ENCODE measurements at places on chromosomes 11 and 22. TPM values are rescaled to one million over a fixed set of nuclear protein-coding genes. Genes with fewer than 3 reads are reported as not detected.

The PRG2 gene
- total RNA-seq = 0.22 TPM

The CCDC15 gene
- 1.5 TPM for total RNA-seq

The RFPL3 gene
- total RNA-seq = not detected

The GATD1 gene
- total RNA-seq = 66.2 TPM

The SLC6A5 gene
- not detected for total RNA-seq

The GSTT2B gene
- total RNA-seq = 10.8 TPM

- no peak overlapping the region for H3K4me3 ChIP-seq
- no peaks in the 10 kb centered on the region for H3K27me3 ChIP-seq
- H3K36me3 ChIP-seq = no peaks in the 10 kb centered on the region
- H3K4me1 ChIP-seq = no peaks in the 10 kb centered on the region
Observed at GRCh38 chr11:11387207-11387606, 34.2 kb upstream of the CSNK2A3 start.

DNA sequence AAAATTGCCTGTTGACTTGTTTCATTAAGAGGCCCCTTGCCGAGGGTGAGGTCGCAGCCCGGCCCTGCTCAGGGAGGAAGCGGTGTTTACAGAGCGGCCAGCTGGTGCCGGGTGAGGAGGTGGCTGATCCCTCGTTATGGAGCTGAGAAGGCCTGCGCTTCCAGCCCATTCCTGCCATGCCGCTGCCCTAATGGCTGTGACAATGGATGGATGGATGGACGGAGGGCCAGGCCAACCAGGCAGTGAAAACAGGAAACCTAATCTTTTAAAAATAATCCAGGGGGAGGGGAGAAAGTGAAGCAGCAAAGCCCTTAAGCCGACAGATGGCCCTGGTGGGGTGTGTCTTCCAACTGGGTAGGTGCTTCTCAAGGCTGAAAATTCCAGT lies 38.5 kb downstream of the BCR start:
- H3K36me3 ChIP-seq = no peaks in the 10 kb centered on the region
- no peaks in the 10 kb centered on the region for H3K4me1 ChIP-seq
- H3K27ac ChIP-seq = peak overlapping the region; percentile 84

GRCh38 chr11:22454461-22455090 lies 116.4 kb downstream of the SLC17A6 start:
- H3K27me3 ChIP-seq = no peaks in the 10 kb centered on the region
- H3K27ac ChIP-seq = no peak overlapping the region
- no peak for DNase-seq
- H3K4me3 ChIP-seq = no peak overlapping the region
- H3K36me3 ChIP-seq = no peaks in the 10 kb centered on the region
- H3K4me1 ChIP-seq = no peaks in the 10 kb centered on the region

- no peaks in the 10 kb centered on the region for H3K4me1 ChIP-seq
- no peak for DNase-seq
Observed at GRCh38 chr11:116465056-116465455, 307.7 kb downstream of the BUD13 start.

GRCh38 chr11:8220261-8221045 lies 43.2 kb downstream of the LMO1 start:
- no peaks in the 10 kb centered on the region for H3K36me3 ChIP-seq
- H3K27ac ChIP-seq = no peak overlapping the region
- H3K27me3 ChIP-seq = no peaks in the 10 kb centered on the region
- no peak for DNase-seq
- H3K4me1 ChIP-seq = no peaks in the 10 kb centered on the region

GRCh38 chr11:11241284-11241683 lies 111.8 kb downstream of the CSNK2A3 start:
- no peak for DNase-seq
- H3K4me1 ChIP-seq = peaks cover 11% of the 10 kb centered on the region
- H3K27ac ChIP-seq = no peak overlapping the region
- H3K4me3 ChIP-seq = no peak overlapping the region
- H3K36me3 ChIP-seq = no peaks in the 10 kb centered on the region

- peak; percentile 84 for DNase-seq
- no peak overlapping the region for H3K27ac ChIP-seq
- no peaks in the 10 kb centered on the region for H3K27me3 ChIP-seq
- H3K36me3 ChIP-seq = no peaks in the 10 kb centered on the region
- H3K4me3 ChIP-seq = no peak overlapping the region
Observed at GRCh38 chr22:36144886-36145541, 15.5 kb downstream of the APOL3 start.

DNA sequence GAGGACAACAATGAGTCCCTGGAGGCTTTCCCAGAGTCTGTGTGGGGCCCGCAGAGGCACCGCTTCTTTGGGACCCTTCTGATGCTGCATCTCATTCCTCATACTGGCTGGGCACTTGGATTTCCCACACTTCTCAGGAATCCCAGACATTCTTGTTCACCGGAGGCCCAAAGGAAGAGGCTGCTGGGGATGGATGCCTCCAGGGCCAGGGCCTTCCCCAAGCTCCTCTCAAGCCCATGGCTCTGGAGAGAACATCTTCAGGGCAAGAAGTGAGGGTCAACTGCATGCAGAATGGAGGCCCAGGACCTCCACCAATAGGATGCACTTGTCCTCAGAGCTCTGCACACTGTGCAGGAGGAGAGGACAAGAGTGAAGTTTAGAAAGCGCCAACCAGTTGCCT lies 34.6 kb downstream of the DKK3 start:
- peaks cover 24% of the 10 kb centered on the region for H3K4me1 ChIP-seq
- no peaks in the 10 kb centered on the region for H3K27me3 ChIP-seq
- peak overlapping the region; percentile 2 for H3K27ac ChIP-seq
- H3K36me3 ChIP-seq = no peaks in the 10 kb centered on the region
- DNase-seq = peak; percentile 8

DNA sequence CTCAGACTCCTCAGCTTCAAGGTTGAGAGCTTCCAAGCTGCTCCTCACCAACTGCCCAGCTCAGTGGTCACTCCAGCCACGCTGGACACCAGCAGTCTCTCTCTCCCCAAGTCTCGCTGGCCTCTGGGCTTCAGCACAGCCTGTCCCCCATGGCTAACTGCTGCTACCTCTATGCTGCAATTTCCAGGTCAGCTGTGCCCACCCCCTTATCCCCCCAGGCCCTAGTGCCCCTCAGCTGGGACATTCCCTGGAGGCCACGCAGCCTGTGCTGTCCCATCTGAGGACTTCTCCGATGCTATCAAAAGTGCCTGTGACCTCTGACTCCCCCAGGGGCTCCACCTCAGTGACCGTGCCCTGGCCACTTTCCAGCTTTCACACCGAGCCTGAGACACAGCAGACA lies 37.5 kb upstream of the PHF21B start:
- no peaks in the 10 kb centered on the region for H3K36me3 ChIP-seq
- no peaks in the 10 kb centered on the region for H3K4me1 ChIP-seq
- H3K27me3 ChIP-seq = no peaks in the 10 kb centered on the region
- H3K27ac ChIP-seq = no peak overlapping the region
- no peak overlapping the region for H3K4me3 ChIP-seq

- no peaks in the 10 kb centered on the region for H3K36me3 ChIP-seq
- H3K27me3 ChIP-seq = no peaks in the 10 kb centered on the region
- DNase-seq = no peak
- H3K4me3 ChIP-seq = no peak overlapping the region
- peaks cover 3% of the 10 kb centered on the region for H3K4me1 ChIP-seq
Observed at GRCh38 chr22:35883031-35883620, 145.5 kb downstream of the RBFOX2 start.

DNA sequence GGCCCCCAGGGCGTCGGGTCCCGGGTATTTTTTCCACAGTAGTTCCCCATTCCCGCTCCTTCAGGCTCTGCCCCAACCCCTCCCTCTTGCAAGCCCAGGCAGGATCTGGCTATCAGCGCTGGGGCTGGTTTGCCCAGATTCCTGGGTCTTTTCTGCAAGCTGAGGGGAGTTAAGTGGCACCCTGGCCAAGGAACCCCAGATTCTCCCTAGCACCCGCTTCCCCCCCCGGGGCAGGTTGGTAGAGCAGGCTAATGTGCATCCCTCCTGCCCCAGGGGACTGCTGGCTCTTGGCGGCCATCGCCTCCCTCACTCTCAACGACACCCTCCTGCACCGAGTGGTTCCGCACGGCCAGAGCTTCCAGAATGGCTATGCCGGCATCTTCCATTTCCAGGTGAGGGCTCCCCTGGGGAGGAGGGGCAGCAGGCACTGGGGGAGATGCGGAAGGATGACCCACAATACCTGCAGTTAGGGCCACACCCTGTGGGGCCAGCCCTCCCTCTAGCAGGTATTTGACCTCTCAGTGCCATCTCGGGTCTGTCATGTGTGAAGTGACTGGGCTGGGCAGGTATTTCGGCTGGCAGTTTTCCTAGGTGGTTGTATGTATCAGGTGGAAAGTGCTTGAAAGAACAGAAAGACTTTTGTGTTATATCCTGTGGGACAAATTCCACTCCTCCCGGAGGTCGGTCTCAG lies 1.6 kb downstream of the CAPN1 start:
- H3K36me3 ChIP-seq = no peaks in the 10 kb centered on the region
- H3K27me3 ChIP-seq = no peaks in the 10 kb centered on the region
- H3K4me3 ChIP-seq = no peak overlapping the region
- peak overlapping the region; percentile 57 for H3K27ac ChIP-seq
- H3K4me1 ChIP-seq = peaks cover 19% of the 10 kb centered on the region

DNA sequence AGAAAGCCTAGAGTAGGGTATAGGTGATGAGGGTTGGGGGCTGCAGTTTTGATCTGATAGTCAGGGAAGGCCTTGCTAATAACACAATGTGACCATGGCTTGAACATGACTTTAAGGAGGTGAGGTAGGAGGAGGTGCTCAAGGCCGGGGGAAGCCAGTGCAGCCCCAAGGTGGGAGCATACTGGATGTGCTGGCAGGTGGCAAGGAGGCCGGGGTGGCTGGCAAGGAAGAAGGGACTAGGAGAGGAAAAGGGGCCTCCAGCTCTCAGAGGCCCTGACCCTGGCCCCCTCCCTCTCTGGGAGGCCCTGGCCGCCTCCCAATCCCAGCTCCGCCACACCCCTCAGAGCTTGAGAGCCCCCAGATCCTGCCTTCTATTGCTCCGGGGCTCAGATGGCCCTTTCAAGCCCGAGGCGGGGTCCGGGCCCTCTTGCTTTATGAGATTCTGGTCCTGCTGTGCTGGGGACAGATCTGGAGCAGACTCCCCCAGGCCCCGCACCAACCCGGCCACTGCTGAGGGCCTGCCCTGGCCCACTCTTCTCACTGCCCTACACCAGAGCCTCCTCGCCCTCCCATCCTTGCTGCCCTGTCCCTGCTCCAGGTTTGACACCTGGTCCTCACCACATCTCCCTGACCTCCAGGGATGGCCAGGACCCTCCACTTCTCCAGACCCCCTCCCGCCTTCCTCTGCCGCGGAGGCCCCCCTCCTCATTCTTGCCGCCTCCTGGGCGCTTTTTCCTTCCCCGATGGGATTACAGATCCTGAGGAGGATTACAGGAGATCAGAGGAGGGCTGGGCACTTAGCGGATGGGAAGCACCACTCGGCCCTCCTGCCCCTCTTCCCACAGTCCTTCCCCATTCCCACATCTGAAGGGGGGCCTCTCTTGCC lies 1.8 kb downstream of the PITPNM1 start:
- no peaks in the 10 kb centered on the region for H3K27me3 ChIP-seq
- no peak for DNase-seq
- H3K36me3 ChIP-seq = no peaks in the 10 kb centered on the region
- H3K4me1 ChIP-seq = no peaks in the 10 kb centered on the region
- no peak overlapping the region for H3K27ac ChIP-seq

GRCh38 chr22:46051646-46052045 lies 74.7 kb upstream of the WNT7B start:
- H3K4me1 ChIP-seq = peaks cover 37% of the 10 kb centered on the region
- H3K4me3 ChIP-seq = no peak overlapping the region
- peak overlapping the region; percentile 99 for H3K27ac ChIP-seq
- DNase-seq = peak; percentile 29
- no peaks in the 10 kb centered on the region for H3K36me3 ChIP-seq

Data from kidney (tissue), 22 donors.